Nucleus accumbens (tissue), 56 donors: ENCODE measurements at places on chromosomes 6 and 20.

GRCh38 chr6:106527979-106528378, 101.3 kb downstream of the RTN4IP1 start:
- no peak for DNase-seq

DNA sequence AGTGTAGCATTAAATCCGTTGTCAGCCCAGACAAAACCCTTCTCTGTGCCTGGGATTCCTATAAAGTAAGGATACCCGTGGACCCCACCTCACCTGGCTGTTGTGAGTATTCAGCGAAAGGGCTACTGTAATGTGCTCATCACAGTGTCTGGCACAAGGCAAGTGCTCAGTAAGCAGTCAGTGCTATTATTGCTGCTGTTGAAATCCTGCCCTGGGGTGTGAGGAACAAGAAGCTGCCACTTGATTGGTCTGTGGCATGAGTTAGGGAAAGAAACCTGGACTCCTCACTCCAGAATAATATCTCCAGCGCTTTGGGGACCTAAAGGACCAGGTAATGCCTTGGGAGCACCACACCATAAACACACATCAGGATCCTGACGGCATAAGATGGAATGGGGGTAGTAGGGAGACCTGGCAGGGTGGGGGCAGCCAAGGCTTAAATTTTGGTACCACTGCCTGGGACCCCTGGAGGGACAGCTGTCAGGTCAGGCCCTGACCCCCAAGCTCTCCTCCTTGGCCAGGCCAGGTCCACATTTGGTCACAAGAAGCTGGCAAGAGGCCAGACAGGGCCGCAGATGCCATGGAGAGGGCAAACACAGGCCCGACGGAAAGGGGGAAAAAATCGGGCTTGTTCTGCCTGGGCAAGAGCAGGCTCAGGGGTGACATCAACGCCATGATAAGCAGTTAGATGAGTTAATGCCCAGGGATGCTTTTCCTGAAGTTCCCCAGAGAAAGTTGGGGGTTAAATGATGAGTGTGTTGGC, 66.5 kb downstream of the MRPL14 start:
- DNase-seq, result no peak

DNA sequence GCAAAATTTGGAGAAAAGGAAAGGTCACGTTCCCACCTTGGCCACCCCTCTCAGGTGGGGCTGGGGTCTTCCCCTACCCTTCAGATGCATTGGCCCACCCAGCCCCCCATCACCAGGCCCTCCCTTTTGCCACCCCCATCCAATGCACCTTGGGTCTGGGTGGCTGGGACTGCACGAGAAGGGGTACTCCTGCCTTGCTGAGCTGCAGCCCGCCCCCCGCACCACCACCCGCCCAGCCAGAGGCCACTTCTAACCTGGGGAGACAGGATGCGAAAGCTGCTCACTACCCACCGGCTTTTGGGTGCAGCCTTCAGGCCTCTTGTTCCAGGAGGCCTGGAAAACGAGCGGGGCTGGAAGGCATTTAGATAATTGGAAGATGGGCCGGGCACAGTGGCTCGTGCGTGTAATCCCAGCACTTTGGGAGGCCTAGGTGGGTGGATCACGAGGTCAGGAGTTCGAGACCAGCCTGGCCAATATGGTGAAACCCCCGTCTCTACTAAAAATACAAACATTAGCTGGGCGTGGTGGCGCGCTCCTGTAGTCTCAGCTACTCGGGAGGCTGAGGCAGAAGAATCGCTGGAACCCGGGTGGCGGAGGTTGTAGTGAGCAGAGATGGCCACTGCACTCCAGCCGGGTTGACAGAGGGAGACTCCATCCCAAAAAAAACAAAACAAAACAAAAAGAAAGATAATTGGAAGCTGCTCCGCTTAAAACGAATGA, 1.2 kb upstream of the CDC25B start:
- no peak for DNase-seq

- no peak for DNase-seq
Measured at GRCh38 chr6:40685862-40686261, 98.7 kb upstream of the LRFN2 start.

- no peak for DNase-seq
Measured at GRCh38 chr6:161462148-161462547, 188.3 kb upstream of the AGPAT4 start.

GRCh38 chr20:36885356-36885755, 9.4 kb downstream of the TLDC2 start:
- DNase-seq, result no peak

DNA sequence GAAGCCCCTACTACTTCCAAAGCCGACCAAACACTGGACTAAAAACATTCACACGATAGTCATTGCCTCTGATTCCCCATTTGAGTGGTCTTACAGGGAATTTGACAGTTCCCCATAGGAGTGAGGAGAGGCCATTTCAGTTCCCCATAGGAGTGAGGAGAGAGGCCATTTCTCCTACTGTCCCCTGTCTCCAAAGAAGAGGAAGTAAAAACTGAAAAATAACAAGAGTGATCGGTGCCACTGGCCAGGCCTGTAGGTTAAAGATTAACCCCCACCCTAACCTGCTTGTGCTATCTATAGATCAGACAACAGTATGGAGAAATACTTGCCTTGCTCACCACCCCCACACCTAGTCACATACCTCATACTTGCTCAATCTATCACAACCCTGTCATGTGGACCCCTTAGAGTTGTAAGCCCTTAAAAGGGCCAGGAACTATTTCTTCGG, 204.0 kb upstream of the MOCS1 start:
- DNase-seq, result no peak

DNA sequence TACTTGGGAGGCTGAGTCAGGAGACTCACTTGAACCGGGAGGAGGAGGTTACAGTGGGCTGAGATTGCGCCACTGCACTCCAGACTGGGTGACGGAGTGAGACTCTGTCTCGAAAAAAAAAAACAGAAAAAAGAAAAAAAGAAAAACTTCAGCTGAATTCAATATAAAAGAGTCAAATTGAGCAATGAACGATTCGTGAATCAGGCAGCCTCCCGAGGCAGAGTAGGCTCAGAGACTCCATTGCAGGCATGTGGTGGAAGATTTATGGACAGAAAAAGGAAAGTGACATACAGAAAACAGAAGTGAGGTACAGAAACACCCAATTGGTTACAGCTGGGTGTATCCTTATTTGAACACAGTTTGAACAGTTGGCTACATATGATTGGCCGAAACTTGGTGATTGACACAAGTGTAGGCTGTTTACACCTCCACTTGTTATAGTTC, 56.3 kb downstream of the HLA-DPB1 start:
- no peak for DNase-seq

- no peak for DNase-seq
Measured at GRCh38 chr6:4491501-4492260, 284.5 kb upstream of the CDYL start.

DNA sequence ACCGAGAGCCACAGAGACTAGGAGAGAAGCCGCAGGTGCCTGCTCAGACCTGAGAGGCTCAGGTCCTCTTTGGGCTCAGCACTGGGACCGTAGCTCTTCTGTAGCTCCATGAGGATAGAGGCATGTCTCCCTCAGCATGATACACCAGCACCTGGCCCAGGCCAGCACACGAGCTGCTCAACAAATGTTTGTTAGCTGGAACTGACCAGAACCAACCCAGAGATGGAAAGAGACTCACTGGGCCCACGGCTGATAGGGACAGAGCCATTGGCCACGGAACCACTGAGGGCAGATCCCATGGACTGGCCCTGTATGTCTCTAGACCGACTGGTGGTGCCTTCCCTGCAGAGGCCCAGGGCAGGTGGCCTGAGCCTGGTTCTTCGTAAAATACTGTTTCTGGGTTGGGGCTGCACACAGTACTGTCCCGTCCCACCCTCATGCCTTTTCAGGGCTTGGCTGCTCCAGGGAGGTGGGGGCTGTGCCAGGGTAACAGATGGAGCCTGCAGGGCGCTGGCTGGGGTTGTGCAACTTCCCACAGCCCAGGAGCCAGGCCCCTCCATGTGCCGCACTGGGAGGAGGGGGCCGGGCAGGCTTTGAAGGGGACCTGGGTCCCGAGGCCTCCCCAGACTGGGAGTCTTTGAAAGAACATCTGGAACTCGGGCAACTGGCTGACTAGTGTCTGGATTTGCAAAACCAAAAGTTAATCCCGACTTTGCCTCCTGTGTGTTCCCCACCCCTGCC, 5.2 kb downstream of the C20orf204 start:
- no peak for DNase-seq

GRCh38 chr20:52824494-52825216, 147.5 kb upstream of the TSHZ2 start:
- DNase-seq, result no peak

DNA sequence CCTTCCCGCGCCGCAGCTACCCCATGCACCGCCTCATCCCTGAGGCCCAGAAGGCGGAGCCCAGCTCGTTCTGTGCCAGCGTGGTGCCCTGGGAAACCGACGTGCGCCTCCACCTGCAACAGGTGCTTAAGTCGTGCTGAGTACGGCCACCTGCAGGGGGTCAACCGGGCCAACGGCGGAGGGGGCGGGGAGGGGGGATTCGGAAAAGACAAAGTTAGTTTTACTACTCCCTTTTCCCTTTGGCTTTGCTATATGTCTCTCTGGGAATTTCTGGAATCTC, 168.9 kb downstream of the CDK19 start:
- DNase-seq, result no peak

DNA sequence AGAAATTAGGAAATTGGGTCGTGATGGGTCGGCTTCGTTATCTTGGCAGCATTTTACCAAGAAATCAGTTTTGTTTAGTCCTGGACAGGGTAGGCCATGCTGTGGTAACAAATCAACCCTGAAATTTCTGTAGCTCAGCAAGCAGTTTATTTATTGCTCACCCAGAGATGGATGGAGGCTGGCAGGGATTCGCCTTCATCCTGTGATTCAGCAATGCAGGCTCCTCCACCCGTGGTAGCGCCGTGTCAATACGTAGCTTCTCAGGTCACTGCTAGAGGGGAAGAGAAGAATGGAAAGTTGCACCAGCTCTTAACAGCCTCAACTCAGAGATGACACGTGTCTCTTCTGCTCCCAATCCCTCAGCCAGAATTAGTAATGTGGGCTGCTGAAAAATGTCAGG, 157.0 kb upstream of the SGK1 start:
- DNase-seq, result no peak

DNA sequence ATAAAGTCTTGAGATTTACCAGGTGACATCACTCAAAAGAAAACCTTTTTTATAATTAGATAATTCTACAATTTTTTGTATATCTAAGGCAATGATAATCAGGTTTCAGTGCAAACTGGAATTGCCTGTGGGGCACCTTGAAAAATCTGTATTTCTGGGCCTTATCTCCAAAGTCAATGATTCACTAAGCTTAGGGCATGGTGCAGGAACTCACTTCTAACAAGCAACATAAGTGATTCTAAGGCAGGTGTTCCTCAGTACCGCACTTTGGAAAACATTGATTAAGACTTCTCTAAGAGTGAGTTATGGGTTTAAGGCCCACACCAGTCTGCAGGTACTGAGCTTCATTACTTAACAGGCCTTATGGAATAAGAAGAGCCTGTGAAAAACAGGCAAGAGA, 115.3 kb downstream of the COL12A1 start:
- DNase-seq, result no peak

DNA sequence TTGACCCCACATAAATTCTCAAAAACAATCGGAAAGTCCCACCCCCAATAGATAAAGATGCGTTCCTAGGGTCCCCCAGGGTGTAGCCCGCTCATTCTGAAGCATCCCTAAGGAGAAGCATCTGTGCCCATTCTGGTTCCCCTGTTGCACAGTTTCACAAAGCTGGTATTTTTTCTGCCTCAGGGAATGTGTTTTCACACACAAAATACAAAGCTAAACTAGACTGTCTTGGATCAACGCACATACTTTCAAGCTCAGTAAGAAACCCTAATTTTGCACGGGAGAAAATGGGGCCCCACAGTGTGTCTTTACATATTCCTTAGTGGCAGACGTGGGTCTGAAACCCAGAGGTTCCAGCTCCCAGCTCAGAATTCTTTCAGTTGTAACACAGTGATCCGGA, 6.1 kb downstream of the FOXQ1 start:
- DNase-seq, result no peak

DNA sequence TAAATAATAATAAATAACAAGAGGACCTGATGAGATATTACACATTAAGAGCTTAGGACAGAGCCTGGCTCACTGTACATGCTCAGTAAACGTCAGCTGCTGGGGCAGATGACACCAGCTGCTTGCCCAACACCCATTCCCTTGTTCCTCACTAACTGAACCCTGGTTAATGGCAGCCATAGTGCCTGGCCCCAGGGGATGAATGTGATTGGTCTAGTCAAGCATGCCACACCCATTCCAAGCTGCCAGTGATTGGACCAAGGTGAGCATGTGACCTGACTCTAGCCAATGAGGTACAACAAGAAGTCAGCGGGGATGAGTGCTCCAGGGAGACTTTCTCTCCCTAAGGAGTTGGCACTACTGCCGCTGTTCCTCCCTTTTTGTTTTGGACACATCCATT, 85.1 kb upstream of the PTPN1 start:
- no peak for DNase-seq
